ENCODE measurements at places on chromosomes 2 and 18.

DNA sequence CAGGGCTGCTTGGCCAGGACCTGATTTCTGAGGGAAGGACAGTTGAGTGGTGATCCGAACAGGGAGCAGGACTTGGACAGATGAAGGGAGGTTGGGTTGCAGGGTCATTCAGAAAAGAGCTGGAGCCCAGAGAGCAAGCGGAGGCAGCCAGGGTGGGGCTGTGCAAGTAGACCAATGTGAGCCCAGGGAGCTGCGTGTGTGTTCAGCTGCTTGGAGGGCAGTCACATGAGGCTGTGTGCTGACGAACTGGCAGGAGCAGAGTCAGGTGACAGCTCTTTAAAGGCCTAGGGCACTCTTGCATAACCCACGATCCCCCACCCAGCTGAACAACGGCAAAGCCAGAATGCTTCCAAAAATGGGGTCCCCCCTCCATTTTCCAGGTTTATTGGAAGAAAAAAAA is 4.6 kb upstream of the MLPH start:
- no peak for DNase-seq

DNA sequence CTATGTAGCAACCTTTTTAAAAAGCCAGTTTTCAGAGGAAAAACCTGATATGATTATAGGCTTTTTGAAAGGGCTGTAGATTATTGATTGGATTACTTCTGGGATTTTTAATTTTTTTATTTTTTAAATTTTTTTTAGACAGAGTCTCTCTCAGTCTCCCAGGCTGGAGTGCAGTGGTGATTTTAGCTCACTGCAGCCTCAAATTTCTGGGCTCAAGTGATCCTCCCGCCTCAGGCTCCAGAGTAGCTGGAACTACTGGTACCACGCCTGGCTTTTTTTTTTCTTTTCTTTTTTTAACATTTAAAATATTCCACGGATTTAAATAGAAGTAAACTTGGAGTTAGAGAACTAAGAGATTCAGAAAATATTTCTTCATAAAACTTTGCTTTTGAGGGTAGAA is 1.2 kb downstream of the MRPL19 start:
- no peak for DNase-seq

DNA sequence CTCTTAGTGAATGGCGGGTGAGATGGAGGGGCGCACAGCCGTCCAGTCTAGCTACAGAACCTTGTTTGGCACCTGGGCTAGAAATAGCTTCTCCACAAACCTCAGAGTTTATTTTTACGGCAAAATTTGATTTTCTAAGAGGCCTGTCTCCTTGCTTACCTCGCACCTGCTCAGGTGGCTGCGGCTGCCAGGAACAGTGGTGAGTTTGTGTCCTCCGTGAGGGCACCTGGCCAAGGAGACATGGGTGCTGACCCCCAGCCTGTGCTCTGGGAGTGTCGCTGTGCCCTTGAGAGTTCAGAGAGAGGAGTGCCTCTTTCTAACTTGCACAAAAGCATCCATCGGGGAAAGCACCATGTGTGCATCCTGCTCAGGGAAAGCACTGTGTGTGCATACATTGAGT is 97.2 kb downstream of the KLHL29 start:
- no peak for DNase-seq

DNA sequence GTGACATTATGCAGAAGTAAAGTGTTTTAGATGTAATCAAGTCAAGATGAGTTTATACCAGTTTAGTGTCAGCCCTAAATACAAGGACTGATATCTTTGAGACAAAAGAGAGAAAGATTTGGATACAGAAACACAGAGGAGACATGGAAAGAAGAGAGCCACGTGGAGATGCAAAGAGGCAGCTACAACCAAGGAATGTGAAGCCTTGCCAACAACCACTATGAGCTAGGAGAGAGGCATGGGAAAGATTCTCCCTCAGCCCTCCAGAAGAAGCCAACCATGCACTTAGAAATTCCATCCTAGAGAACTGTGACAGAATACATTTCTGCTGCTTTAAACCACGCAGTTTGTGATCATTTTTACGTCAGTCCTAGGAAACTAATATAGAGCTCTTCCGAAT is 217.2 kb downstream of the DOK6 start:
- no peak for DNase-seq

- DNase-seq, result no peak
Measured at GRCh38 chr2:228657807-228658402, 476.4 kb upstream of the SPHKAP start.

GRCh38 chr2:19899985-19900930 is 1.5 kb downstream of the TTC32 start:
- DNase-seq, result no peak

DNA sequence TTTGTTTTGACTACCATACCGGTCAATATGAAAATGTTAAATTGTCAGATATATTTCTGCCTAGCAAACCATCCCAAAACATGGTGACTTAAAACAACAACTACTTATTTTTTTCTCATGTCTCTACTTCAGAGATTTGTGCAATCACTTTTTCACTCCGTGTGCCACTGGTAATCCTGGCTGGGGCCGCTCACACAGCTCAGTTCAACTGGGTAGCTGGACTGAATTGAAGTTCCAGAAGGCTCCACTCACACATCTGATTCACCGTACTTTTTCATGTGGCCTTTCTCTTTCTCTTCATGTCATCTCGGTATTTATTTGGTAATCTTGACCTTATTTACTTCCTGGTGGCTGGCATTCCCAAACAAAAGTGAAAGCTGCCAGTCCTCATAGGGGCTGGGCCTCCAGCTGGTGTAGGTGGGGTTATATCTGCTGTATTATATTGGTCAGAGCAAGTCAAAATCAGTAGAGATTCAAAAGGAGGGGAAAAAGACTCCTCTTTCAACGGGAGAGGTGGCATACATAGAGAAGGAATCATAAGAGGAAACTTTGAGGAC is 513.9 kb upstream of the NXPH2 start:
- DNase-seq, result no peak

GRCh38 chr2:181952404-181953226 is 33.0 kb upstream of the PPP1R1C start:
- no peak for DNase-seq

GRCh38 chr18:48942554-48943261 is 8.1 kb downstream of the SMAD7 start:
- DNase-seq, result no peak

- DNase-seq, result no peak
Measured at GRCh38 chr18:25275412-25276001, 76.5 kb downstream of the ZNF521 start.

GRCh38 chr2:158006961-158007719 is 94.5 kb upstream of the UPP2 start:
- DNase-seq, result no peak

DNA sequence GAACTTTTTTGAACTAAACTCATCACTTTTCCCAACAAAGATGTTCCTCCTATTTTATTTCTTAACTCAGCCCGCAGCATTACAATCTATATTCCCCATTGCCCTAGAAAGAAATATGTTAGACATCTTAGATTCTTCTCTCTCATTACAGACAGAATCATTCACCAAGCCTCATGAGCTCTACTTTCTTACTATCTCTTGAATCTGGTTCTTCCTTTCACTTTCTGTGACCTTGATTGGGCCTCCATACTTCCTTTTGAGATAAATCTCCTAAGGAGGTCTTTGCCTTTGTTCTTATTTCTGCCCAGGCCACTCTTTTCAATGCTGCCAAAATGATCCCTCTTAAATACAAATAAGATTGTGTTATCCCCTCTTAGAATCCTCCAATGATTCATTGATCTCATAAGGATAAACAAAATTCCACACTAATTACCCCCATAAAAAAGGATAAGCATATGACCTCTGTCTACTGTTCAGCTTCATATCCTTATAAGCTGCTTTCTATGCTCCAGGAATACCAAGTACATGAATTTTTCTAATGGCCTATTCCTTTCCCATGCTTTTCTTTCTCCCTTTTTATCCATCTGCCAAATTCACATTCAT is 400.0 kb downstream of the ARHGAP15 start:
- no peak for DNase-seq

GRCh38 chr2:109164739-109165221 is 35.8 kb downstream of the SH3RF3 start:
- no peak for DNase-seq

DNA sequence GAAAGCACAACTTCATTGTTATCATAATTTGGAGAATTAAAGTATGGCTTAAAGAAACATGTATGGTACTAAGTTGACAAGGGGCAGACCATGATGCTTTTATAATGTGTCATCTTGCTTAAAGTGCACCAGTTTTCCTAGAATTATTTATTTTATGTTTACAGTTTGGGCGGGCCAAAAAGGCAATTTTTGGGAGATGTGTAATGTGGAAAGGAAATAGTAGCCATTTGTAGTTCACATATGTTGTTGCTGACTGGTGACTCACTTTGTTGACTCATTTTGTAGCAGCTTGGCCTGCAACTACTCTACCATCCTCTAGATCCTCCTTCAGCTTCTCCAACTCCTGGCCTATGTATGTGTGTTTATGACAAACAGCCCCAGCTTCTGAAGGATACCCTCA is 7.7 kb downstream of the ZSCAN30 start:
- DNase-seq, result no peak

- no peak for DNase-seq
Measured at GRCh38 chr2:229910832-229911412, 10.9 kb downstream of the TRIP12 start.

- no peak for DNase-seq
Measured at GRCh38 chr2:20624156-20624883, 26.6 kb downstream of the HS1BP3 start.

GRCh38 chr2:177784745-177785067 is 287.9 kb downstream of the PDE11A start:
- no peak for DNase-seq

DNA sequence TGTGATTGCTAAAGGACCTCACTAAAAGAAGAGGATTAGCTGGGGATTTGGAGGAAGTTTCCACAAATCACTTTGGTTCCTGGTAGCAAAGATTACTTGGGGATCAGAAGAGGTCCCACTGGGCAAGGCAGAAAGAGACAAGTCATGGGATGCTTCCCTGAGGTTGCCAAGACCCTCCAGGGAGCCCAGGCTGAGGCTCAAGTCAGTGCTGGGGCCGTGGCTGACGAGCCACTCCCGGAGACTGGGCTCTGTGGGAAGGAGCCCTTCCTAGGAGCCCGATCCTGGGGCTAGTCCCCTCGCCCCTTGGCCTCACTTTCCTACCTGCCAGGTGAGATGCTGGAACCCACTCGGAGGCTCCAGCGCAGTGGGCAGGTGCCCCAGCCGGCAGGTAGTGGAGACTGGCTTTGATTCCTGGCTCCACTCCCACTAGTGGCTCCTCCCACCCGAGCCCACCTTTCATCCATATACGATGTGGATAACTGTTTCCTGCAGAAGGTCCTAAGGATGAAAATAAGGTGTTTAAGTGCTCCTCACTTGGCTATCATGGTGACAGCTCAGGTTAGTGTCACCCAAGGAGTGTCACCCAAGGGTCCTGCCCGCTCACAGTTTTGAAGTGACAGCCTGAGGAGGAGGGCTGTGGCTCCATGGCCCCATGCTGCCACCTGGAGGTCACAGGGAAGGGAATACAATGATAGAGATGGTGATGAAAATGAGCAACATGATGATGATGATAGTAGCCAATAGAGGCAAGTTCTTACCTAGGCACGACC is 100.5 kb downstream of the CAPN13 start:
- DNase-seq, result peak; percentile 66

DNA sequence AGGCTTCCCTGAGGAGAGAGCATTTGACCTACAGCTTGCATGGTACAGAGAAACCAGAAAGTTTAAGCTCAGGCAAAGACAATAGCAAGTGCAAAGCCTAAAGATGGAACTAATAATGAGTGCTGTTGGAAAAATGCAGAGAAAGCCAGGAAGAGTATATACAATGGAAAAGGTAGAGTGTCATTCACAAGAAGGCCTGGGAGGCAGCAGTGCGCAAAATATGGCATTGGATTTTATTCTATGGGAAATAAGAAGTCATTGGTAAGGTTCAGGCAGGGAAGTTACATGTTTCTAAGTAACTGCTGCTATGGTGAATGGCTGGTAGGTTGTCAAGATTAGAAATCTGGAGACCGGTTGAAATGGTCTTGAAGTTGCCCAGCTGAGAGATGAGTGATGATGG is 2167.3 kb upstream of the CELF4 start:
- no peak for DNase-seq

- DNase-seq, result no peak
Measured at GRCh38 chr2:9649261-9649660, 18.5 kb upstream of the YWHAQ start.

DNA sequence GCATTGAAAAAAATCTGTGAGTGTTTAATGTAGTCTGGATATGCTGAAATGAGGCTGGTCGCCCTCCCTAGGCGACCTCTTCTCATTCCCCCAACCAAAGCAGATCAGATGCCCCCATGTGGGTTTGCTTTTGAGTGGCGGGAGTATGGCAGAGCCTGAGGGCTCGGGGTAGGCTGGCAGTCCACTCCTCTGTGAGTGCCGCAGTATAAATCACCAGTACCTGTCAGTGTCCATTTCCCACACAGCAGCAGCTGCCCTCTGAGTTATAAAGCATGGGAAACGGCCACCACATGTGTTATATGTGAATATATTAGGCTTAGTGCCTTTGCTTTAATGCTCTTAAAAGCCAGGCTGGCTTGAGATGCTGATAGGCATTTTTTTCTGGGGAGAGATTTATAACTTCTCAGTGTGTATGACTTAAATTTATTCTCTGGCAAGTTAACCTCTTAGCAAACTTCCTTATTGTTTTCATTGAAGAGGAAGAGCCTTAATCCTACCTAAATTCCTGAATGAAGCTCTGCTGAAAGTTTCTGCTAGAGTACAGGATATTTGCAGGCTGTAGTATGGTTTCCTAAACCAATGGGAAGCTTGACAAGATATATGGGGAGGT is 3.8 kb downstream of the DCC start:
- DNase-seq, result no peak

DNA sequence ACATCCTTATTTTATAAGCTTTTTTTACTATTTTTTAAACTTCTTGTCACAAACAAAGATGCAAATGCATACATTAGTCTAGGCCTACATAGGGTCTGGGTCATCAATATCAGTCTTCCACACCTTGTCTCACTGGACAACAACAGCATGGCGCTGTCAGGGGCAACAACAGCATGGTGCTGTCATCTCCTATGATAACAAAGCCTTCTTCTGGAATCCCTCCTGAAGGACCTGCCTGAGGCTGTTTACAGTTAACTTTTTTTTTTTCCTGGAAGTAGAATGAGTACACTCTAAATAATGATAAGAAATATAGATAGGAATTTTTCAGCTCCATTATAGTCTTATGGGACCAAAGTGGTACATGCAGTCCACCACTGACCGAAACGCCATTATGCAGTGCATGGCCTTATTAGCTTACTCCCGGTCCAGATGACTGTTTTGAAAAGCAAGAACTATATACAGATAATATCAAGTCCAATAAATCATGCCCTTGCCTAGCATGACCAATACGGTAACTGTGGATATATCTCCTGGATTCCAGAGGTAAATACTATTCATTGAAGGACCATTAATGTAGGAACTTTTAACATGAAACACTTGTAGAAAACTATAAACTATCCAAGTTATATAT is 38.4 kb downstream of the TCF4 start:
- DNase-seq, result no peak

GRCh38 chr2:215828528-215829184 is 184.7 kb downstream of the MREG start:
- DNase-seq, result peak; percentile 9
